ENCODE measurements at places on chromosomes 3 and 15.

DNA sequence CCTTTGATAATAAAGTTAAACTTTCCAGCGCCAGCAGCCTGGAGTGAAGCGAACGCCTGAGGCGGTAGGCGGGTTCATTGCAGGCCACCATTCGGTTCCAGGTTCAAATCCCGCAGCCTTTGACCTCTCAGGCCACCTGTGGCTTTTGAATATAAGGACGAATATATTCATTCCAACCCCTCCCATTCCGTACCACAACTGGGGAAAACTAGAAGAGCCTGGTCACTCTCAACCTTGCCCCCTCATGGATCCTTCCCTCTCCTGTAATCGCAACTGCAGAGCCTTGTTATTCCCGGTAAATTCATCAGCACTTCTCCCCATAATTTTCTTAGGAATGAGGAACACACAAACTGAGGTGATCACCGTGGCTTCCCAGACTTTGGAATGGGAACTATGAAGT lies 35.2 kb downstream of the ZIC4 start:
- no peak for DNase-seq

GRCh38 chr3:50245831-50246516 lies 10.0 kb downstream of the GNAI2 start:
- peak; percentile 90 for DNase-seq

DNA sequence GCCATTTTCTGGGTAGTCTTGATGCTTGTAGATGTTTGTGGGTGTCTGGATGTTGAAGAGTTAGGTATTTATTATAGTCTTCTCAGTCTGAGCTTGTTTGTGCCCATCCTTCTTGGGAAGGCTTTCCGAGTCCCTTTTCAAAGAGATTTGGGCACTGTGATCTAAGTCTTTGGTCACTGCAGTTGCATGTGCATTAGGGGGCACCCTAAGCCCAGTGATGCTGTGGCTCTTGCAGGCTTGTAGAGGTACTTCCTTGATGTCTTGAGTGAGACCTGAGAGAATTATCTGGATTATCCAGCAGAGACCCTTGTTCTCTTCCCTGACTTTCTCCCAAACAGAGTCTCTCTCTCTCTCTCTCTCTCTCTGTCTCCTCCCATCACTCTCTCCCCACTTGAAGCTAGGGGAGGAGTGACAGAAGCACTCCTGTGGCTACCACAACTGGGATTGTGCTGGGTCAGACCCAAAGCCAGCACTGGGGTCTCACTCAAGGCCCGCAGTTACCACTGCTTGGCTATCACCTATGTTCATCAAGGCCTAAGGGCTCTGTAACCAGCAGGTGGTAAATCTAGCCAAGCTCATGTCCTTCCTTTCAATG lies 68.5 kb downstream of the TMCO5A start:
- peak; percentile 76 for DNase-seq

DNA sequence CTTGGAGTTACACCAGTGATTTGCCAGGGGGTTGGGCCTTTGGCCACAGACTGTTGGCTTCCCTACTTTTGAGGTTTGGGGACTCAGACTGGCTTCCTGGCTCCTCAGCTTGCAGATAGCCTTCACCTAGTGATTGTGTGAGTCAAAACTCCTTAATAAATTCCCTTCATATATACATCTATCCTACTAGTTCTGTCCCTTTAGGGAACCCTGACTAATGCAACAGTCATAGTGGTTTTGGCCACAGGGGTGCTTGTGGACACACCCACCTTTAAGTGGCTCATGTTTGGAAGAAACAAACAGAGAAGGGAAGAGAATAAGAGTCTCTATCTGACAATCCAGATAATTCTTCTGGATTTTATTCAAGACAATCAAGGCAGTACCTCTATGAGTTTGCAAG lies 457.7 kb downstream of the EPHA3 start:
- peak; percentile 62 for DNase-seq

GRCh38 chr3:14248477-14248848 lies 69.8 kb downstream of the LSM3 start:
- DNase-seq: no peak
